ENCODE measurements at places on chromosomes 3 and 15.
A peak's percentile ranks its signal among the peaks of the same experiment; 100 is the strongest.

GRCh38 chr3:50181985-50182384 lies 9.4 kb upstream of the GNAT1 start:
- no peak for DNase-seq

GRCh38 chr3:177447938-177448337 lies 250.7 kb upstream of the TBL1XR1 start:
- no peak for DNase-seq

DNA sequence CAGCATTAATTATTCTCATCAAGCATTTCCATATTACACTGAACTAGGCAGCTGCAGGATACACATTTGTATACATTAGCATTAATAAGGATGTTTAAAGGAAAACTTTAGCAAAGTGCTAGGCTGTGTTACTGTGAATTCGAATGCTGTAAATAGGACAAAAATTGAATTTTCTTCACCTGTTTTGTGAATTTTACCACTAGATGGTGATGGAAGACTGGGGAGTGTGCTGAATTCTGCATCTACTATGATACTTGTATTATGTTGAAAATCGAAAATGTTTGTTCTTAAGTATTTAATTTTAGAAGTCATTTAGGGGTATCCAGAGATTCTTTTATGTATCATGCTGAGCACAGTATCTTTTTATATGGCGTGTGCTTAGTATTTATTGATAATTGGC lies 12.3 kb upstream of the P2RY14 start:
- peak; percentile 77 for DNase-seq

GRCh38 chr3:71228156-71228866 lies 355.2 kb downstream of the FOXP1 start:
- no peak for DNase-seq

DNA sequence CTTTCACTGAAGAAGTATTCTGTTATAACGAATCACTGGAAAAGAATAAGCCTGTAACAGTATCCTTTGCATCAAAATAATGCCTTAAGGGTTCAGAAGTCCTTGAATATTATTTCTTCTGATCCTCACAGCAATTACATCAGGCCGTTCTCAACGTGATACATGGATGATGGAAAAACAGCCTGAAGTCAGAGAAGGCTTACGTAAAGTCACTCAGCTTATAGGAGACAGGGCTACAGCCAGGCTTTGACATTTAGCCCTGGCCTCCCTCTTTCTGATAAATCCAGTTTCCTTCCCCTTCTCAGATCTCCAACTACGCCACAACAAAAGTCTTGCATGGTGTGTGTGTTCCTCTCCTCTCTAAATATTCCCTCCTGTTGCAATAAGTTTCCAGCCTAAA lies 131.9 kb downstream of the ANO10 start:
- DNase-seq: peak; percentile 48

GRCh38 chr3:50506169-50506568 lies 2.7 kb upstream of the CACNA2D2 start:
- no peak for DNase-seq

DNA sequence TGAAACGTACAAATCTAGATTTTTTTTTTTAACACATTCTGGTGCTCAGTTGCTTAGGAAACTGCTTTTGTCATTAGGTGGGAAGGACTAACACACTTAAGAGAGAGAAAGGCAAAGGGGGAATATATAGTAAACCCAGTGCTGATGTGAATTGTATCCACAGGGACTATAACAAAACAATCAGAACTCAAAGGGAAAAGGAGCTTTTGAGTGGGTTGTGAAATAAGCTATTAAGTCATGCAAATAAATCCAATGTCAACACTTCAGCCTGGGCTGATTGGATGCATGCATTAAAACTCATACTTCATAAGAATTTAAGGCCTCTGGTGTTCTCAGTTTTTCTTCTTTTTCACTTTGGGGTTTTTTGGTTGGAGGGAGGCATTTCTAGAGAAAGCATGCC lies 628.9 kb downstream of the FHIT start:
- no peak for DNase-seq

- DNase-seq: no peak
Measured at GRCh38 chr3:62798000-62798399, 77.2 kb downstream of the CADPS start.

DNA sequence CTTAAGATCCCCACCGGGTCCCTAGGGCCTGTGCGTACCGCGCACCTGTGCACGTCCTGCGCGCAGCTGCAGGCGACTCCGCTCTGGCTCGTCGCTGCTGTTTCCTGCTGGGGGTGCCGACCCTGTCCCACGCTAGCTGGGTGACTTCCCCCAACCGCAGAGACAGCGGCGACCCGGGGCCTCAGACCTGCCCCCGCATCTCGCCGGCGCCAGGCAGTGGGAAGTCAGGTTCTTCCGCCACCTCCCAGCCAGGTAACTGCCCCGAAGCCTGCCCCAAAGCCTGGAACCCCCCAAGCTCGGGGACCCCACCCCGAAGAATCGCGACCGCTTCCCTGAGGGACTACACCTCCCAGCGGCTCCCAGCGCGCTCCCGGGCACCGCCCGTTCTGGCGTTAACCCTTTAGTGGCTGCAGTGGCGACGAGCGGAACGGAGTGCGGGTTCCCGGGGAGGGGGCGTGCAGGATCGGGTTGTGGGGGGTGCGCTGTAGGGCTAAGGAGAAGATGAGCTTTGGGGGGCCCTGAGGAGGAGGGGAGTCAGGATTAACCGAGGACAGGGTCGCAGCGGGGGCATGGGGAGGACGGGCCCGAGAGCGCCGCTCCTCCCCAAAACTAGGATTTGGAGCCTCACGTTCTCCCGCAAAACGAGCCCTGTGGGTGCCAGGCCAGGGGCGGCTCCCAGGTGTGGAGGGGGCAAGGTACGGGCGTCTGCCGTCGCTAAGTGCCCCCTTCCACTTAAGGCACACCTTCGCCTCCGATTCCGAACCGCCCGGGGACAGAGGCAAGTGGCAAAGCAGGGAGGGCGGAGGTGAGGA lies 589 bp downstream of the NEIL1 start:
- peak; percentile 64 for DNase-seq

GRCh38 chr3:107794664-107795443 lies 272.1 kb downstream of the BBX start:
- DNase-seq: peak; percentile 17

- DNase-seq: peak; percentile 85
Measured at GRCh38 chr15:39213385-39213840, 367.5 kb upstream of the THBS1 start.

GRCh38 chr15:52800828-52801747 lies 11.0 kb upstream of the ONECUT1 start:
- no peak for DNase-seq

GRCh38 chr3:4850211-4850927 lies 128.9 kb upstream of the BHLHE40 start:
- DNase-seq: no peak

DNA sequence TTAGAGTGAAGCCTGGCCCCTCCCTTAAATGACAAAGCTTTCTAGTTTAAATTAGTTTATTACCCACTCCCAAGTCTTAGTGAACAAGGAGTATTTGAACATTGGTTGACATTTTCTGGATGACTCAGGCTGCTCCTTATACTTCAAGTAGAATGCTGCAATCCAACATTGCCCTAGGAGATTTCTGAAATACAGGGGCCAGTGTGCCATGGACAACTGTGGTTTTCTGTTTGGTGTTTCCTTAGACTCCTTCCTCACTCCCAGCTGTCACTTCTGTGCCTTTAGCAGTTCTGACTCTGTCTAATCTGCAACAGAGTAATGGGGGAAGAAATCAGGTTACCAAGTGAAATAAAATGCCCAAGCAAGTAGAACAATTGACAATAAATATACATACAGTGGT lies 116.1 kb upstream of the P2RY1 start:
- no peak for DNase-seq

- DNase-seq: no peak
Measured at GRCh38 chr3:126350502-126351085, 6.6 kb downstream of the KLF15 start.

GRCh38 chr3:4821975-4822374 lies 157.3 kb upstream of the BHLHE40 start:
- no peak for DNase-seq

- peak; percentile 67 for DNase-seq
Measured at GRCh38 chr3:177284383-177284881, 87.2 kb upstream of the TBL1XR1 start.

- peak; percentile 15 for DNase-seq
Measured at GRCh38 chr3:179432021-179432420, 19.2 kb downstream of the GNB4 start.

DNA sequence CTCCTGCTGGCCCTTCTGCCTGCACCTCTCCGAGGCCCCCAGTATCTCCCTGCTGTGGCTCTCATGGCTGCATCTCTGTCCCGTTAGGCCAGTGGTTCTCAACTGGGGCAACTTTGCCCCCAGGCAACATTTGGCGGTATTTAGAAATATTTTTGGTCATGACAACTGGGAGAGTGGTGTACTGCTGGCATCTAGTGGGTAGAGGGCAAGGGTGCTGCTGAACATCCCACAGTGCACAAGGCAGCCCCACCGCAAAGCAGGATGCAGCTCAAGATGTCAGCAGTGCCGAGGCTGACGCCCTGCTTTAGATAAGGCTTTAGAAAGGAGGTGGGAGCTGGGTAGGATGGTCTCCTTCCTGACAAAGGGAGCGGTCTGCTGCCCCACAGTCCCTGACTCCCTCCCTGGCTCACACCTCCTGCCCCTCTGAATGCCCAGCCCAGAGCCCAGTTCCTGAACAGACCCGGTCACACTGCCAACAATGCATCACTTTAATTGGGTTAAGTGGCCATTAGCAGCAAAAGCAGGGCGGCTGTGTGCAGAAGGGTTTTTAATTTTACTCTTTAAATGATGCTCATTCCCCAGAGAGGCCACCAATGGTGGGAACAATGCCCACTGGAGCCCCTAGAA lies 68.8 kb upstream of the TMEM115 start:
- DNase-seq: peak; percentile 25

GRCh38 chr3:156598413-156598812 lies 43.5 kb upstream of the SSR3 start:
- DNase-seq: no peak

DNA sequence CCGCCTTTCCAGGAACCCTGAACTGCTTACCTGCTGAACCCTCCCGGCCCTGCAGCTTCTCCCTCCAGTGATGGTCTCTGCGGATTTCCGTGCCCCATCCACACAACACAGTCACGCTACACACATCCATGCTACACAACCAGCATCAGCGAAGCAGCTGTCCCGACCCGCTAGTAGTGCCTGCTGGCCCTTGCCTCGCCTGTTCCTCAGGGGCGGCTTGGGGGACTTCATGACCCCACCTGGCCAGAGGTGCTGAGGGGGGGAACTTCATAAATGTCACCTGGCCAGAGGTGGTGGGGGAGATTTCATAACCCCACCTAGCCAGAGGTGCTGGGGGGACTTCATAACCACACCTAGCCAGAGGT lies 530 bp upstream of the TUBGCP5 start:
- no peak for DNase-seq

DNA sequence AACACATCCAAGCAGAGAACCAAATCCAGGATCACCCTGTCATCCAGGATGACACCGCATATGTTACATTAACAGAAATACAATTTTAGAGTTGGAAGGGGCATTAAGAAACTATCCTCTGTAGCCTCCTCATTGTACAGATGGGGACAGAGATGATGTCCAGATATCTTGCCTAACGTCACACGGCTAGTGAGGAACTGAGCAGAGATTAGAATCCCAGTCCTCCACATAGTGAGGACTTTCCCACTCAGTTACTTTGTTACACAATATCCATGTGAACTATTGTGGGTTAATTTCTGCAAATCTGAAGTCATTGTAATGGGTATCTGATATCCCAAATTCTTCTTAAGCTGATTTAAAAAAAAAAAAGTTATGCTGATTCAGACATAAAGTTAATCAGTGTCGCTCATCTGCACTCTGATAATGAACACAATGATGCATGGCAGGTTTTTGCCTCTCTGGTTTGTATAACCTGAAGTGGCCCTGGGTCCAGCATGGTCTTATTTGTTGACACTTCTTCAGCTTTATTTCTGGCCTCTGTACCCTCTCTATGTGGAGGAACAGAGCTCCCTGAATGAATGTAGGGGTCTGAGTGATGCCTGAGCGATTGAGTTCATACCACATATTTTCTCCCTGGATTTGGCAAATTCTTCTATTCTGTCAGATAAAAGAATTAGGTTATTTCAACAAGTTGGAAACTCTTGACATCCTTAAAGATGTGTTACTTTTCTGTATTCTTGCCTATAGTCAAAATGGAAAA lies 76.0 kb upstream of the LIMD1 start:
- no peak for DNase-seq

DNA sequence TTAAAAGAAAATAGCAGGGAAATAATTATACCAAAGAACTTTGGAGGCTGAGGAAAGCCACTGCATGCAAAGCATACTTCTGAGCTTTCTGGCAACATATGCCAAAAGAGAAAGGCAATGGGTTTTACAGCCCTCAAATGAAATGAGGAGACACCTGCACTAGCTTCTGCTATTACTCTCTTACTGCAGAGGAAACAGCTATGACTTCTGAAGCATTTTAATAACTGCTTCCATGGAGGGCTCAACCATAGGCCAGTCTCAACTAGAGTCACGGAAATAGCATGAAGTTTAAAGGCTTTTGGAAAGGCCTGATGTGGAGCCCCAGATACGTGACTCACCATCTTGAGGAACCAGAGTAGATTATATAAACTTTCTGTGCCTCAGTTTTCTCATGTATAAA lies 114.8 kb downstream of the OXNAD1 start:
- DNase-seq: no peak

DNA sequence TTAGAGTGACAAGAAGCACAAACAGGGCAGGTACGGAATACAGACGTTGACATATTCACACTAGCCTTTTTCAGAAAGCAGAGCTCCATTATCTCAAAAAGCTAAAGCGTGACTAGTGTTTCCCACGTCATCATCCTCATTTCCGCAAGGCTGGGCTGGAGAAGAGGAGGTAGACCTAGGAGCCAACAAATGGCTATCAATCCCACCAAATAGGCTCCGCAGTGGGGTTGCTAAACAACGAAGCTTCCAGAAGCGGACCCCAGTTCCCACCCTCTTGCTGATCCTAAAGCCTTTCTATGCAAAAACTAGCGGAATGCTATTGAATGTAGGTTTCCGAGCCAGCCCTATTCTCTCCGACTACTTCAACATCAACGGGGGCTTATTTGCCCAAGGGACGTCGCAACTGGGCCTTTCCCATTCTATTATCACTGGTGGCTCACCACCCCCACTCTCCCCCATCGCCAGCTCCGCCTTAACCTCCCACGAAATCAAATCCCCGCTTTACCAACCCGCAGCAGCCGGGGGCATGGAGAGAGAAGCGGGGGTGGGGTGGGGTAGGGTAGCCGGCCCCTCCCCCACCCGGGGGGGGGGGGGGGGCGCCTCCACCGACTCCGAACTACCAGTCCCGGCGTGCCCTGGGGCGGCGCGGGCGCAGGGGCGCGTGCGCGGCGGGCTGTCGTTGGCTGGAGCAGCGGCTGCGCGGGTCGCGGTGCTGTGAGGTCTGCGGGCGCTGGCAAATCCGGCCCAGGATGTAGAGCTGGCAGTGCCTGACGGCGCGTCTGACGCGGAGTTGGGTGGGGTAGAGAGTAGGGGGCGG lies at the start of gene MORF4L1:
Gene MORF4L1 (plus strand): TSS at position 736 of the 817 bp plus-strand sequence. CDS start 128 bp downstream, outside the sequence.
- peak; percentile 97 for DNase-seq

DNA sequence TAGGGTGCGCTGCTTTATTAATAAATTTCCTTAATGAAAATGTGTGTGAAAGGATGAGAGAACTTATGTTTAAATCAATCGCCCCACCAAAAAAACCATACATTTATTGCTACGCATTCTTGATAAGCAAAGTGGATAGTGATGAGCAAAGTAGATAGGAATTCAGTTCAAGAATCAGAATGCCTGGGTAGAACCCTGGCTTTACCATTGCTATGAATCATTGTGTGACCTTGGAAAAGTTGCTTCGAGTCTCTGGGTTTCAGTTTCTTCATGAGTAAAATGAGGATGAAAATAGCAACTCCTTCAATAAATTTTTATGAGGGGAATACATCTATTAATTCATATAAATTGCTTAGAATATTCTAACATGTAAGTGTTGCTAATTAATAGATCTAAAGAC lies 2.6 kb upstream of the ALCAM start:
- peak; percentile 67 for DNase-seq
